ENCODE measurements at places on chromosomes 1 and 21.
A peak's percentile ranks its signal among the peaks of the same experiment; 100 is the strongest.

- peak; percentile 16 for DNase-seq
Observed at GRCh38 chr1:150076066-150076465, 8.5 kb downstream of the VPS45 start.

DNA sequence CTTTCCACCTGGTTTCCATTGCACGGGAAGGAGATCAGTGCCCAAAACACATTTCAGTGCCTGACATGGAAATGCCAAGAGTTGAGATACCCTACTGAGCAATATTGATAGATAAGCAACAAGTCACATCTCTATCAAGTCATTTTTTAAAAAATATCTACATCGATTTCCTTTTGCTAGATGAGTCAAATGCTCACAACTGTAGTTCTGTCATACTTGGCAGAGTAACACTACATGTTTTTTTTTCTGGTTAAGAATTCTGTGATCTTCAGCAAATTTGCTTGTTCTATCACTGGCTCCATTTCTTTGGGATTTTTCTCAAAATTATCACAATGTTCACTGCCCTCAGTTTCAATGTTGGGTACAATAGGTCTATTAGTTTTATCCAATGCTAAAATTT, 145.4 kb downstream of the ZC3H11B start:
- DNase-seq = no peak

- DNase-seq = no peak
Observed at GRCh38 chr1:108045460-108045859, 80.5 kb upstream of the VAV3 start.

DNA sequence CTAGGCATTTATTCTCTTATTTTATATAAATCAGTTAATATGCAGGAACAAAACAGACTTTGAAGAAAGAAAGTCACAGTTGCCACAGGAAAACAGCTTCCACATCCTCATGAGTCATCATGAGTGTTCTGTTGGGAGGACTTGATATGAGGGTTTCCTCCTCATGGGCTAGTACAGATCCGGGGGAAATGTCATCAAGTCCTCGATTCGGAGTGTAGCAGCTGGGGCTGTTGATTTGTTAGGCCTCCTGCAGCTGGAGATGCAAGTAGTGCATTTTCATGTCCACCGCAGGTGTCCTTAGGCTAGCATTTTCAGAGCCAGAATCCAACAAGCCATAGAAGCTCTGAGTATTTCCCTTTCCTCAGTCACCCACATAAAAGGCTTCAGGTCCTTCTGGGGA, 36.7 kb downstream of the ADAM30 start:
- DNase-seq = no peak

DNA sequence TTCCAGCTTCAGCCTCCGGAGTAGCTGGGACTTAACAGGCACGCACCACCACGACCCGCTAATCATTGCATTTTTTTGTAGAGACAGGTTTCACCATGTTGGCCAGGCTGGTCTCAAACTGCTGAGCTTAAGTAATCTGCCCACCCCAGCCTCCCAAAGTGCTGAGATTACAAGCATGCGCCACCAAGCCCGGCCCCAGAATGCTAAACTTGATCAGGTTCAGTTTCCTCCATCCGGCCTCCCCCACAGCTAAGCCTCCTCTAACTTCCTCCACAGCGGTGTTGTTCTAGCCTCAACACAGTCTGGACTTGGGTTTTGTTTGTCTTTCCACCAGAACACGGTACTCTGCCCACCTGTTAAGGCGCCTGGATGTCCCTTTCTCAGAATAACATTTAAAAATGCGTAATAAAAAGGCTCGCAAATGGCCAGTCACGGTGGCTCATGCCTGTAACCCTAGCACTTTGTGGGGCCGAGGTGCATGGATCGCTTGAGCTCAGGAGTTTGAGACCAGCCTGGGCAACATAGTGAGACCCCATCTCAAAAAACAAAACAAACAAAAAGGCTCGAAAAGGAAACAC, 2.4 kb downstream of the PARP1 start:
- DNase-seq = peak; percentile 21

- DNase-seq = no peak
Observed at GRCh38 chr1:7469255-7469938, 301.7 kb upstream of the VAMP3 start.

DNA sequence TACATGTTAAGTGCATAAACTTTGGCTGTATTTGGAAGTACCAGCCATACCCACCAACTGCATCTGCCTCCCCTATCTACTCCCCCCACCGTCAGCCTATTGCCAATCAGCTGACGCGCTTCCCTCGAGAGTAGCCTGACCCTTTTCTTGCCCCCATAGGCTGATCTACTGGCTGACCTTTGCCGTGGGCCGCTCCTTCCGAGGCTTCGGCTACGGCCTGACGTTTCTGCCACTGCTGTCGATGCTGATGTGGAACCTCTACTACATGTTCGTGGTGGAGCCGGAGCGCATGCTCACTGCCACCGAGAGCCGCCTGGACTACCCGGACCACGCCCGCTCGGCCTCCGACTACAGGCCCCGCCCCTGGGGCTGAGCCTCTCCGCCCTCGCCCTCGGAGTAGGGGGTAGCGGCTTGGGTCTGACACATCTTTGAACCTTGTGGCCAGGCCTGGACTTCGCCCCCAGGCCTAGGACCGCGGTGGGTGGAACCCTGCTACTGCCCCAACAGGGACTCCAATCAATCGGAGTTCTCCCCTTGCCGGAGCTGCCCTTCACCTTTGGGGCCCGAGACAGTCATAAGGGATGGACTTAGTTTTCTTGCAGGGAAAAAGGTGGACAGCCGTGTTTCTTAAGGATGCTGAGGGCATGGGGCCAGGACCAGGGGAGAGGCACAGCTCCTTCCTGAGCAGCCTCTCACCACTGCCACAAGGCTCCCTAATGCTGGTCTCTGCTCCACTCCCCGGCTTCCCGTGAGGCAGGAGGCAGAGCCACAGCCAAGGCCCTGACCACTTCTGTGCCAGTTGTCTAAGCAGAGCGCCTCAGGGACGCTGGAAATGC, 4.0 kb downstream of the GLMP start:
- peak; percentile 26 for DNase-seq

All from CD4-positive, alpha-beta T cell treated with Interleukin-1 beta for 1 hour (primary cell).